T-cell (primary cell): ENCODE measurements at places on chromosomes 12 and 14. TPM values are rescaled to one million over a fixed set of nuclear protein-coding genes. Genes with fewer than 3 reads are reported as not detected.

GRCh38 chr12:83389237-83389996 lies 702.7 kb downstream of the TMTC2 start:
- no peak for DNase-seq

RAB5B gene
- 64.2 TPM for total RNA-seq

DNA sequence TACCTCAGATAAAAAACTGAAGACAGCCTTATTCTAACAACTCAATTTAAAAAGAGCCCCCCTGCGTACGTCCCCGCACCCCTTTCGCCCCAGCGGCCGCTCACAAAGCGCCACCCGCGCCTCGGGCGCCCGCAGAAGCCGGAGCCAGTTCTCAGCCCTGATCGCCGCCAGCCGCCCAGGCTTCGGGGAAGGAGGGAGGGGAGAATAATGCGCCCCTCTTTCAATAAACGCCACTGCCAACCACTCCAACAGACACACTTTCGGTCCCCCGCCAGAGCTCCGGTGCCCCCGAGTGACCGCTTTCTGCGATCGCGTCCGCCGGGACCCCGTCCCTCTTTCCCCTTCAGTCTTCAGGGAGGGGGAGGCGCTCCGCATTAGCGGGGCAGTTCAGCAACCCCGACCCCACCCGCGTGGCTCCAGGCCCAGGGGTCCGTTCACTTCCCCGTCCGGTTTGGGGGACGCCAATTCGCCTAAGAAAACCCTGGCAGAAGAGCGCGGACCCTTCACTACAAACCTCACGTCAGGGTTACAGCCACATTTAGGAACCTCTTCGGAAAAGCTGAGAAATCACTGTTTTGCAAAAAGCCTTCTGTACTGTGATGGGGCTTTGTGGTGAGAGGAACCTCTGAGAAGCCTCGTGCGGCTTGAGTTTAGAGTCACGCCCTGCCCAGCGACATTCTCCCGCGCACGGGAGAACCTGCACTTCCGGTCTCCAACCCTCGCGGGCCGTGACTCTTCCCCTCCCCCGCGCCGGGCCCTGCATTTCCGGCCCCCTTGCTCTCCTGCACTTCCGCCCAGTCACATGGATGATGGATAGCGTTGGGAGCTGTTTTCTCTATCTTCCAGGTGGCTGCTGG lies 18.7 kb downstream of the FOXG1 start:
- no peak for DNase-seq

DNA sequence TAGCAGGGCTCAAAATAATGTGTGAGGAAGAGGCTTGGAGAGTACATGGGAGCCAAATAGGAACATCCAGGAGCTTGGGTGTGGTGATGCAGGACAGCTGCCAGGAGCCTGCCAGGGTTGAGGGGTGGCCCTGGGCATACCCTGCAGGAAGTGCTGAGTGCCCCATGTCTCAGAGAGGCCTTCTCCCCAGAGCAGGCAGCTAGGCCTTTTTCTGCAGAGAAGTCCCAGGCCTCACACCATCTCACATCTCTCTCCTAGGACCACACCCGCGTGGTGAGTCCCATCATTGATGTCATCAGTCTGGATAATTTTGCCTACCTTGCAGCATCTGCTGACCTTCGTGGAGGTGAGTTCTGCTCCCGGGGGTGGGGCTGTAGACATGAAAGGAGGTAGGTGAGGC lies 66.9 kb downstream of the ERH start:
- DNase-seq = no peak

DNA sequence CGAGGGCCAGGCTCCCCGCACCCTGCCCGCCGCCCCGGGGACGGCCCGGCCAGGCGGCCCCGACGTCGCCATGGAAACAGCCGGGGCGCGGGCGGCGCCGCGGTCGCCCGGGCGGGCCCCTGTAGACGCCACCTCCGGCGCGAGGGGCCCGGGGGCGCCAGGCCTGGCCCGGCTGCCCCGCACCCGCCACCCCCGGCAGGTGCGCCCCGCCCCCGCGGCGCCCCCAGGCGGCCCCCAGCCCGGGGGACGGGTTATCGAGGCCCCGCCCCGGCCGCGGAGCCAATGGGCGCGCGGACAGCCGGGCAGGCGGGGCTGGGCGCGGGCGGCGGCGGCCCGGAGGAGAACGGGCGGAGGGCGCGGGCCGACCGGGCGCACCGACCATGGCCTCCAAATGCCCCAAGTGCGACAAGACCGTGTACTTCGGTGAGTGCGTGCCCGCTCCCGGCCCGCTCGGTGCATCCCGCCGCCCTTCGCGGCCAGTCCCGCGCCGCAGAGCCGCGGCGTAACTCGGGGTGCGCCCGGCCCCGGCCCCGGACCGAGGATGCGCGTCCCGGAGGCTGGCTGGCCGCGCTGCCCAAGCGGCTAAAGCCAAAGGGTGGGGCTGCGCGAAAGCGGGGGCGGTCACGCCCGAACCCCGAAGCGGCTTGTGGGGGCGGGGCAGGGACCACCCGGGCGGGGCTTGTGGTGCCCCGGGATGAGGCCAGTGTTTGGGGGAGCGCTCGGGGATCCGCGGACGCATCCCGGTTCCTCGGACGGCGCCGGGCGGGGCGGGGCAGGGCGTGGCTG lies at the start of gene CRIP2:
Gene CRIP2 (plus strand): TSS at position 339 of the 786 bp plus-strand sequence. CDS start 42 bp downstream, at position 381.
- DNase-seq = no peak

DNA sequence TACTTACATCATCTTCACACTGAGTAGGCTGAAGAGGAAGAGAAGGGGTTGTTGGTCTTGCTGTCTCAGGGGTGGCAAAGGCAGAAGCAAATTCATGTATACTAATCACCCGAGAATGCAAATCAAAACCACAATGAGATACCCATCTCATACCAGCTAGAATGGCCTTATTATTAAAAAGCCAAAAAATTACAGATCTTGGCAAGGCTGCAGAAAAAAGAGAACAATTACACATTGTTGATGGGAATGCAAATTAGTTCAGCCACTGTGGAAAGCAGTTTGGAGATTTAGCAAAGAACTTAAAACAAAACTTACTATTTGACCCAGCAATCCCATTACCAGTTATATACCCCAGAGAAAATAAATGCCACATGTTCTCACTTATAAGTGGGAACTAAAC lies 154.9 kb downstream of the SEC23A start:
- no peak for DNase-seq

CFAP54 gene
- 0.60 TPM for total RNA-seq

- no peak for DNase-seq
Observed at GRCh38 chr12:109923481-109924245, 23.6 kb downstream of the TCHP start.

GRCh38 chr12:54974279-54974678 lies 10.3 kb downstream of the TESPA1 start:
- no peak for DNase-seq

DNA sequence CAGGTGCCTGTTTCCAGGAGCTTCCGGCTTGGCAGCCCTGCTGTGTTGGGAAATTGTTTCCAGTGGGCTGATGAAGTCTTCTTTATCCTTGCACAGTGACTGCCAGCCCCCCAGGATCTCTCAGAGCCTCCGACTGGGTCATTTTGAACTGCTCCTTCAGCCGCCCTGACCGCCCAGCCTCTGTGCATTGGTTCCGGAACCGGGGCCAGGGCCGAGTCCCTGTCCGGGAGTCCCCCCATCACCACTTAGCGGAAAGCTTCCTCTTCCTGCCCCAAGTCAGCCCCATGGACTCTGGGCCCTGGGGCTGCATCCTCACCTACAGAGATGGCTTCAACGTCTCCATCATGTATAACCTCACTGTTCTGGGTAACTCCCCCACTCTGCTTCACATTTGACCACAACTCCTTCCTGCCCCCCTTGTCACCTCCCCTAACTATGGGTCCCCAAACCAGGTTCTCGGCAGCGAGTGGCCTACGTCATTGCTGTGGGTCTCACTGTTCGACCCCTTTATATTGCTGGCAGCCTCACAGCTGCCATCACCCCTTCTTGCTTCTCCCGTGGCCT lies 2.3 kb downstream of the LAG3 start:
- DNase-seq = peak; percentile 47

DNA sequence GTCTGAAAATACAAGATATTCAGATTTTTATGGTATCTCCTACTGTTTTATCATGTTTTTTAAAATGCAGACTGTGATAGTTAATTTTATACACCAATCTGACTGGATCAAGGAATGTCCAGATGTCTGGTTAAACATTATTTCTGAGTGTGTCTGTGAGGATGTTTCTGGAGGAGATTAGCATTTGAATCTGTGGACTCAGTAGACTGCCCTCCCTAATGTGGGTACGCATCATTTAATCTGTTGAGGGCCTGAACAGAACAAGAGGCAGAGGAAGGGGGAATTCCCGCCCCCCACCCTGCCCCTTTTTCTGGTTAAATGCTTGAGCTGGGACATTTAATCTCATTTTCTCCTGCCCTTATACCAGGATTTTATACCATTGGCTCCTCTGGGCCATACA lies 72.1 kb downstream of the AVPR1A start:
- DNase-seq = no peak

- DNase-seq = peak; percentile 78
Observed at GRCh38 chr12:44774815-44775411, 101.2 kb downstream of the NELL2 start.

DNA sequence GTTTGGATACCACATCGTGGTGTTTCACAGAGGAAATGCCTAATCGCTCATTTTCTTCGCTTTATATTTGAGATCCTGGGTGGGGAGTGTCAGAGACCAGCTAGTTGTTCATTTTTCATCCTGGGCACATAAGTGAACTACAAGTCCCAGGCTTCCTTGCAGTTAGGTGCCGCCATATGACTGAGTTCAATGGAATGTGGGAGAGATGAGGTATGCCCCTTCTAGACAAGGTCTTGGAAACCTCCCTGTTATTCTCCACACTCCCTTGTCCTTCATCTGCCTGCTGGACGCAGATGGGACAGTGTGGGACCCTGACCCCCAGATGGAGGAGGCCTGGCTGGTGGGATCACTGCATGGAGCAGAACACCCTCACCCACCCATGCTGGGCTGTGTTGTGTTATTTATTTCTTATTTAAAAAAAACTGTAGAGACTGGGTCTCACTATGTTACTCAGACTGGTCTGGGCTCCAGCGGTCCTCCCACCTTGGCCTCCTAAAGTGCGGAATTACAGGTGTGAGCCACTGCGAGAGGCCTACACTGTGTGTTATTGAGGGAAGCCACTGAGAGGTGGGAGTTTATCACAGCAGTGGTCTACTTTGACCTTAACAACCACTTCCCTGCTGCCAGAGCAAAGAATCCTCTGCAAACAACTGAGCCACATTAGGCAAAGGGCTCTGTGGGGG lies 42.9 kb upstream of the VRK1 start:
- DNase-seq = no peak
